ENCODE measurements at places on chromosomes 16 and 17.

- no peak for DNase-seq
Measured at GRCh38 chr17:77540531-77540930, 399.8 kb downstream of the SEC14L1 start.

- DNase-seq, result no peak
Measured at GRCh38 chr17:49776551-49777300, 11.8 kb upstream of the KAT7 start.

DNA sequence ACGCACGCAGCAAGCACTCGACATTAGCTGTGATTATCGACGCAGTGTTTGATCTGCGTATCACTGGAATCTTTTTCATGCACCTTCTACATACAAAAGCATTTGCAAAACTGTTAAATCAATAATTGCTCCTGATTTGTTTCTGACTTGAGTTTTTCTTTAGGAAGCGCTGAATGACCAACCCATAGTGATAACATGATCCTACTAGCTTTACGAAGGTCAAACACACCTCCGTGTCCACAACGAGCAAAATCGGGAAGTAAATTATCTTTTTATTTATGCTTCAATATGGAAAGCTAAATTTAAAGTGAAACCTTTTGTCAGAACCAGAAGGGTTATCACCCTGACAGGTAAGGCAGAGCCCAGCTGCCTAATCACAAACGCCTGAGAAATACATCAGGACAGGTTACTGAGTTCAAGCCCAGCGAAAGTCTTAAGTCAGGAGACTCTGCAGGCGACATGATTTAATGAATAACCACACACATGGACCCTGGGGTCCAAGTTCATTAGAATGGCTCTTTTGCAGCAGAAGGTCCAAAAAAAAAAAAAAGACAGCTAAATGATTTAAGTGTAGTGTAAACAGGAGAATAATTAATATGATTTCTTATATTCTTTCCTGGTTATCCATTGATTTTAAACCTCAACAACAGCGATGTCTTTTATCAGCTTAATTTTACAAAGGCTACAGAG, 104.2 kb downstream of the ADCY9 start:
- no peak for DNase-seq

DNA sequence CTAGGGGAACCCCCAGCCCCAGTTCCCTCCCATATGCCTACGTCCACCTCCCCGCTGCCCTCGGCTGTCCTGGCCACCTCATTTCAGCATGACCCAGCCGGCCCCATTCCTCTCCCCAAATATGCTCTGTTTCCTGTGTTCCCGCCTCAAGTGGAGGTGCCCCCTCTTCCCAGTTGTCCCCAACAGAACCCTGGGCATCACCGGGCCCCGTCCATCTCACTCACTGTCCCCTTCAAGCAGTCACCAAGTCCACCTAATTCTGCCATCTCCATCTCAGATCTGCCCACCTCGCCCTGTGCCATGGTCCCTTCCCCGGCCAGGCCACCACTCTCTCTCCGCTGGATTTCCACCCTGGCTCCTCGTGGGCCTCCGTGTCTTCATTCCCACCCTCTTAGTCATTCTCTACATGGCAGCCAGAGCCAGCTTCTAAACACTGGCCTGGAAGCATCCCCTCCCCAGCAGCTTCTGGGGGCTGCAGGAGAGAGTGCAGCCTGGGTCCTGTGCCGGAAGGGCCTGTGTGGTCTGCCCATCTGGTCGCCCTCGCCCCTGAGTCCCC, 12.8 kb downstream of the CDK3 start:
- DNase-seq, result no peak

- DNase-seq, result no peak
Measured at GRCh38 chr17:67053438-67054000, 9.2 kb downstream of the CACNG1 start.

GRCh38 chr17:17613708-17614114, 22.2 kb upstream of the PEMT start:
- DNase-seq, result peak; percentile 44

- DNase-seq, result no peak
Measured at GRCh38 chr17:19376811-19377210, 1.5 kb upstream of the MAPK7 start.

GRCh38 chr17:34226011-34226743, 28.9 kb upstream of the CCL2 start:
- no peak for DNase-seq

DNA sequence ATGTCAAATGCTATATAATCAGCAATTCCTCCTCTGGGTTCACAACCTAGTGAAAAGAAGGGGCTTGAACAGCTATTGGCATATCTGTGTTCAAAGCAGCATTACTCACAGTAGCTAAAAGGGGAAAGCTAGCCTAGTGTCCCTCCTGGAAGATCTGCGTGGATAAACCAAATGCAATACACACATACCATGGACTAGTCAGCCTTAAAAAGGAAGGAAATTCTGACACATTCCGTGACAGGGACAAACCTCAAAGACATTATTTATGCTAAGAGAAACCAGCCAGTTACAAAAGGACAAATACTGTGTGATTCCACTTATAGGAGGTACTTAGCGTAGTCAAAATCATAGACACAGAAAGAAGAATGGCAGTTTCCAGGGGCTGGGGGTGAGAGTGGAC, 90.1 kb downstream of the XYLT1 start:
- no peak for DNase-seq

- no peak for DNase-seq
Measured at GRCh38 chr17:41522301-41523224, 3.9 kb upstream of the KRT15 start.

- DNase-seq, result no peak
Measured at GRCh38 chr16:23941963-23942564, 106.3 kb downstream of the PRKCB start.

DNA sequence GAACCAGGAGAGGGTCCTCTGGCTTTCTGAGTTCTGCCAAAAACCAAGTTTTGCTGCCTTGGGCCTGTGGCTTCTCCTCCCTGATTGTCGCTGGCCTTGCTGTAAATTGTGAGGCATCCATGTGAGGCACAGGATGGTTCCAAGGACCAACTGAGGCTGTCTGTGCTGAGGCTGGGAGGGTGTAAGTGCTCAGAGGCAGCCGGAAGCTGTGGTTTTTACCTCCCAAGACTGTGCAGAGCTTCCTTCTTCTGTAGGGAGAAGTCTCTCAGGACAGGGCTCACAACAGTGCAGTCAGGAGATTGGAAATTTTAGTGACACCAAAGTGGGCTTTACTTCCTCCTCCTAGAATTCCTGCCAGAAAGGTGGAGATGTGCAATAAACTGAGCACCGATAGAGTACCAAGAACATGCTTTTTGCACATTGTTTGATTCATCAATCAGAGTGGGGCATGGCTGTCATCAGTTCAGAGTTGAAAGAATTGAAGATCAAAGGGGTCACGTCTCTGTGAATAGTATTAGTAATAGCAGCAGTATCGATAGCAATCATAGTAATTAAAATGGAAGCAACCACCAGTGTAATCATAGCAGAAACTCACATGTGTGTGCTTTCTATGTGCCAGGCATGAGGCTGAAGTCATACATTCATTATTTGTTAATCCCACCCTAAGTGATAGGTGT, 467.1 kb downstream of the WWOX start:
- DNase-seq, result no peak

- DNase-seq, result no peak
Measured at GRCh38 chr16:86806838-86807351, 228.5 kb downstream of the FOXL1 start.

DNA sequence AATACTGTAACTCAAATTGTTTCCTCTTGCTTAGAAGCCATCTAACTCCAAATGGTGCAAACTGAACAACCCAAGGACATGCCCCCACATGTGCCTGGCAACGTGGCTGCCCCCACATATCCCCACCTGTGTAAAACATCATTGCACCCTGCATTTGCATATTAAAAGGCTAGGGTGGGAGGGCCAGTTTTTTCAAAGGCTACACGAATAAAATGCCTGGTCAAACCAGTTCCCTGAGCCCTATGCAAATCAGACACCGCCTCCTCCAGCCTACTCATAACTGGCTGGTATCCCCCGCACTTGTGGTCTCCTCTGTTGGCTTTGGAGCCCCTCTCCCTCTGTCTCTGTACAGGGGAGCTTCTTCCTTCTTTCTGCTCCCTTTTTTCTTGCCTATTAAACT, 26.7 kb downstream of the C16orf54 start:
- no peak for DNase-seq

- no peak for DNase-seq
Measured at GRCh38 chr17:16013943-16014407, 14.4 kb downstream of the TTC19 start.

DNA sequence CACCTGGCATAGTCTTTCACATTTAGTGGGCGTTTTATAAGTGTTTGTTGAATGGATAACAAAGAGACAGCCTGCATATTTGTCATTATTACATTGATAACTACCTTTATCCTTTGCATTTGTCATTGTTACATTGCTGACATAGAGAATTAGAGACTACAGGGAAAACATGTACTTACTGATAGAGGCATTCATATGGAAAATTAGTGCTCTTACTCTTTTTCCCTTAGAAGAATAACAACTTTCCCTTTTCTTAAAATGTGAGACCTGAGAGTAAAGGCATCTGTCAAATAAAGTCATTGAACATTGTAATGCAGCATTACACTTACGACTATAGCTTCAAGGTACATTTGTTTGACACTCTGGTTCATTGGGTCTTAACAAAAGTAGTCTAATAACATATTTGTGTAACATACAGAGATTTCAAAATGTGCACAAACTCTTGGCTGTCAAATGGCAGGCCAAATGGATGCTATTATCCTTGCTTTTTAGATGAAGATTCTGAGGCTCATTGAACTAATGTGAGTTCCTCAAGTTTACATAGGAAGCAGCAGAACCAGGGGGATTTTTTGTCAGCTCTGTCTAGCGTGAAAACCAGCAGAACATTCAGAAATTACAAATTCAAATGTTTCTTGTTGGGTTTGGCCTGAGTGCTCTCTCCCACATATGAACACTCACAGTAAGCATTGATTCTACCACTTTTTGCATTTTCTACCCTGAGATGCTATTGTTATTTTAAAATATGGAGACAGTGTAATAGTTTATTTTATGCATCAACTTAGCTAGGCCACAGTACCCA, 28.5 kb downstream of the SMIM36 start:
- no peak for DNase-seq

- no peak for DNase-seq
Measured at GRCh38 chr17:40622509-40622928, 25.1 kb downstream of the SMARCE1 start.

- no peak for DNase-seq
Measured at GRCh38 chr16:84768061-84768807, 51.6 kb upstream of the CRISPLD2 start.

- no peak for DNase-seq
Measured at GRCh38 chr16:1732071-1732470, 26.1 kb downstream of the MAPK8IP3 start.

DNA sequence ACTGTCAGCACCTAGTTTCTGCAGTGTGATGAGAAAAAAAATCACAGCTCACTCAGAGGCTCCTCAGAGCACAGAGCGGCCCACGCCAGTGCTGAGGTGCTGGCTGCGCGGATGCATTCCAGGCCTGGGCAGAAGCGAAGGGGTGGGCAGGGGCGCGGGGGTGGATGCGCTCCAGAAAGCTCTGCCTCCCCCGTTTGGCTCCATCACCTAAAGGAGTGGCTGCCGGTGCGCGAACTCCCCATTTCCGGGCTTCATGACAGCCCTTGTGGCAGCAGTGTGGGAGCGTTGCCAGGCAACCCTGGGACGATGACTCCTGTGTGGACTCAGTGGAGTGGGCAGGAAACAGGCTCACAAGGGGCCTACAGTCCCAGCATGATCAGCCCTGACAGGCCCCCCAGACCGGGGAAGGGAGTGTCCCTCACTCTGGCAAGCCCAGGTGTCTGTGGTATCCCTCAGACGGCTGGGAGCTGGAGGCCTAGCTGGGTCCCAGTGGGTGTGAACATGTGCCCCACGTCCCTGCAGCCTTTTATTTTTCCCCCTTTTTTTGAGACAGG, 32.8 kb upstream of the NUDT16L1 start:
- DNase-seq, result peak; percentile 67

DNA sequence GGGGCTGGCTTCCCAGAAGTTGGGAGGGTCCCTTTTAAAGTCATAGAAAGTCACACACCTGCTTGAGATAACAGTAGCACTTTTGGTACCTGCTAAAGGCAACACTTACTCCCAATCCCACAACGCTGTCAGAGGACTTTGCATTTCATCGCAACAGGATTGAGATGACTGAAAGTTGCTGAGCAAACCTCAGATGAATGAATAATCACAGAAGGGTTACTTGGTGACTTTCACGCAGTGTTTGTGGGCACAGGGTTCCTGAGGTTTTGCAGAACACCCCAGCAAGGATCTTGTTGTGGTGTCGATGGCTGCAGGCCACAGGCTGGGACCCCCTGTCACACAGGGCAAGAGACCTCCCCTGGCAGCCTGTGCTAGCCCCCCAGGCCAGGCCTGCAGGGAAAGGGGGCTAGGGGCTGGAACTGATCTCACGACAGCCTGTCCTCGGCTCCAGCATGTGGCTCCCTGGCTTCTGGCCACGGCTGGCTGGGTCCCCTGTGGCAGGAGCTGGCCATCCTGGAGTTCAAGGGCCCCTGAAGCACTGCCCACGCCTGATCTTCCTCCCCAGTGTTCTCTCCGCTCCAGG, 79.4 kb upstream of the CBX4 start:
- no peak for DNase-seq

GRCh38 chr17:3828151-3828851, 17.7 kb downstream of the NCBP3 start:
- no peak for DNase-seq

- DNase-seq, result no peak
Measured at GRCh38 chr16:31441956-31442355, 633 bp downstream of the ZNF843 start.

GRCh38 chr17:2940352-2940751, 123.1 kb downstream of the OR1D5 start:
- no peak for DNase-seq

DNA sequence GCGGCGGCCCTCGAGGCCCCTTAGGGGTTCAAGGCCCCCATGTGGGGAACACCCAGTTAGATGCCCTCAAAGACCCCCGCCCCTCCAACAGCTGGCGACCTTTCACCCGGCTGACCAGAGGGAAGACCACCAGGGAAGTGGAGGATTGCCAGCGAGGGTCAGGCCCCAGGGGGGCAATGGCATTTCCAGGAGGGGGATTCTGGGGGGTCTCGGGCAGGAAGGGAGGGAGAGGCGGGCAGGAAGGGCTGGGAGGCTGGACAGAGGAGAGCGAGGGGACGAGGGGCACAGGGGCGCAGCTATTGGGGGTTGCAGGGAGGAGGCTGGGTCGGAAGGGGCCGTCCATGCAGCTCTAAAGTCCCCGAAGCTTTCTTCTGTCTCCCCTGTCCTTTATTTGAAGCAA, 139.5 kb downstream of the C16orf95 start:
- no peak for DNase-seq

DNA sequence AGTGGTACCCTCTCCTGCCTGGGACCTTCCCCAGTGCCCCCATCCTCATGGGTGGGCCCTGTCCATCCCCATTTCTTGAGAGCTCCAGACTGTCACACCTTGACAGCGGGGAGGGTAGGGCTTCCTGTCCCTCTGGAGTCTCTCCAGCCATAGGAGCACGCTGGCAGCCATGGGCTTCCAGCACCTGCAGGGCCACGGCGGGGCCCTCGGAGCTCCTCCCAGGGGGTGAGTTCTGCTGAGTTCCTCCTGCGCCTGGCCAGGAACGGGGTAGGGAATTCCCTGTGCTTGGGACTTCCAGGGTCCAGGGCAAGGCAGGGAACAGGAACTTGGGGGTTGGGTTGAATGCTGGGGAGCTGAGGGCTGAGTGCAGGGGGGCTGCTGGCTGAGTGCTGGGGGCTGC, 23.0 kb upstream of the AATK start:
- no peak for DNase-seq
